Kidney (tissue), 22 donors: ENCODE measurements at places on chromosomes 6 and 20. TPM values are rescaled to one million over a fixed set of nuclear protein-coding genes. Genes with fewer than 3 reads are reported as not detected.

The MCCD1 gene
- 3.5 TPM for total RNA-seq

DNA sequence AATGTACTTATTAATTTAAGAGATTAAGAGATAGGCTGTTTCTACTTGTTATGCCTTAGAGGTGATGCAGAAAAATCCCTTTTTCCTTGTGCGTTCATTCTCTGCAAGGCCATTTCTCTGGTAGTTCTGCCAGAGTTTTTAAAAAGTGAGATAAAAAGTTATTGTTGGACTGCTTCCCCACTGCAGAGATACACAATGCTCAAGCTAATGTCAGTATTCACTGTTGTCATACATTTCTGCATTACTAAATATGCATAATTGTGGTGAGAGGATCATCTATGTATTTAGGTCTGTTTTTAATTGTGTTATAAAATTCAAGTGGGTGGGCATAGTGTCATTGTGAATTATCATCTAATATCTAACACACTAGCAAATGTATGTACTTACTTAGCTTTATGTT is 600.4 kb downstream of the HTR1B start:
- DNase-seq = no peak

- no peak for DNase-seq
These were observed 34.5 kb downstream of the BMP7 start for GRCh38 chr20:57231951-57232428.

DNA sequence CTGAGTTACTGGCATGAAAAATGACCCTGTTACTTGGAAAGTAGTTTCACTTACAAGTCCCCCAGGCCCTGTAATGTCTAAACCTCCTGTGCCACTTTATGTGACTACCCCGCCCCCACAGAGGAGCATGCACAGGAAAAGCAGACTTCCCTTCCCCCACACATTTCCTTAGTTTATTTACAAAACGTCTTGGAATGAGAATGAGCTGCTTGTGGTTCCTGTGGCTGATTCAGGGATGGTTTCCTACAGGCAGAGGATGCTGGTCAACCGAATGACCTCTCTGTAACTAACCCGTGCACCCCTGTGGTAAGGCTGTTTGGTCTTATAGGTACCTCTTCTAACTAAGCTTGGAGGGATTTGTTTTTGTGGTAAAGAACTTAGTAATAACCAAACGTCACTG is 28.5 kb downstream of the RSPO3 start:
- DNase-seq = peak; percentile 82

GRCh38 chr6:22363166-22363713 is 66.4 kb upstream of the PRL start:
- no peak for DNase-seq

GRCh38 chr6:106746652-106747051 is 117.3 kb downstream of the QRSL1 start:
- DNase-seq = no peak

The FNDC1 gene
- total RNA-seq = 1.3 TPM

DNA sequence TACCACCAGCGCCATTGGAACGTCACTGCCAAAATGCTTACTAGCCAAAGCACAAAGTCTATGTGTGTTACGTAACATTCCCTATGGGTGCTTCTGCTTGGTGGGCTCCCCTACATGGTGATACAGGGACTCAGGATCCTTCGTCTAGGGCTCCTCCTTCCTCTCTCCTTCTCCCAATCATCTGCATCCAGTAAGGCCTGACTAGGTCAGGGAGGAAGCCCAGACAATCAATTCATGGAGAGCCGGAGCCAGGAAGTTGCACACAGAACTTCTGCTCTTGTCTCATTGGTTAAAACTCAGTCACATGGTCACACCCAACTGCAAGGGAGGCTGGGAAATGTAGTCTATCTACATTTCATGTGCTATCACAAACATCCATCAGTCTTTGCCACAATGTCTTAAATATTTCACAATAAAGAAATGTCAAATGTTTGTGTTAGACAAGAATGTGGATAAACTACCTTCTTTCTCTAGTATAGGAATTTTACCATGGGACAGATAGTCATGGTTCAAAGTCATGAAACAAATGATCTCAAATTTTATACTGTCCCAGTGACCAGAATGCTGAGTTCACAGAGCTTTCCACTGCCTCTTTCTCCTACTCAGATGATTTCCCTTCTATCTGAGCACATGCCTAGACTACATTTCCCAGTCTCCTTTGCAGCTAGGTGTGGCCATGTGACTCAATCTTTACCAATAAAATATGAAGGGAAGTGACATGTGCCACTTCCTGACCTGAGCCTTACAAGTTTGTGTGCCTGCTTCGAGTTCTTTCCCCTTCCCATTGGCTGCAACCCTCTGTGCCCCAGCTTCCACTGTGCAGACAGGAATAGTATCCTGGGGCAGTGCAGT is 9.3 kb upstream of the KCNK15 start:
- peak; percentile 42 for DNase-seq

The PRDM13 gene
- not detected for total RNA-seq

The THBD gene
- 48.1 TPM for total RNA-seq

DNA sequence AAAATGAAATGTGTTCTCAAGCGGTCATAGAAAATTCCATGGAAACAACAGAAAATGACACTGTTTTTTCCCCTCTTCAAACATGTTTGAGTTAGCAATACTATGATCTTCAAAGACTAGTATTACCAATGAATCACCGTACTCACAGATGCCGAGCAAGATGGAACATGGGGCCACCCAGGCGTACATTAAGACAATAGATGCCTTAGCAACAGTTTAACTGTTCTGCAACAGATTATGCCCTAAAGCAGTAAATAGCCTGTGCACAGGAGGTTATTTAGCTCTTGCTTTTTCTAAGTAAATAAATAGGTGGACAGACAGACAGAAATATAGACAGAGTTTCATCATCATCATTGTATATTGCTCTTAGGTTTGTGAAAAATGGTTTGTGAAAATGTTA is 284.0 kb upstream of the DEFB112 start:
- no peak for DNase-seq

The EGFL8 gene
- 18.3 TPM for total RNA-seq

DNA sequence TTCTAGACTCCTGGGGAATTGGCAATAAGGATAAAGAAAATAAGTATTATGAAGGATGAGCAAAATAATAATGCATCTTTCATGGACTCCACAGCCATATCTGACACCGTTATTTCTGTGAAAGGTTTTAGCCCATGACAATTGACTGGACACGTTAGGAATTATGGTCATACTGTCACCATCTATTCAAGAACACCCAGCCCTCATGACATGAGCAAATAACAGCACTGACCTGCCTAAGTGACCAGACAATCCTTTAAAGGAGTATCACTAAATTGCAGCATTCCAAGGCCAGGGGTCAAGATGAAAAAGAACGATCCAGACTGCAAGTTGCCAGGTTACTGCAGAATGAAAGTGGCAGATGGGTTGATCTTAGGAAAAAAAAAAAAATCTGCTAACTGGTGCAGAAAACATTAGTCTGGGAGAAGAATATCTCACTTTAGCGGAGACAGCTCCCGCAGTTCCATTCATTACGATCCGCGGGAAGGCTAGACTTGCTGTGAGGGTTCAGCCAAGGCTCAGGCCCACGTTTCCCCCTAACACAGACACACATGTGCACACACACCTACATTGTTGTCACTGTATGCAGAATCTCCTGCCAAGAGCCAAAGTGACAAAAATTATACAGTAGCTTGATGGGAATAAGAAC is 237.7 kb upstream of the AGPAT4 start:
- no peak for DNase-seq

GRCh38 chr6:24223115-24223919 is 97.3 kb downstream of the NRSN1 start:
- DNase-seq = no peak

DNA sequence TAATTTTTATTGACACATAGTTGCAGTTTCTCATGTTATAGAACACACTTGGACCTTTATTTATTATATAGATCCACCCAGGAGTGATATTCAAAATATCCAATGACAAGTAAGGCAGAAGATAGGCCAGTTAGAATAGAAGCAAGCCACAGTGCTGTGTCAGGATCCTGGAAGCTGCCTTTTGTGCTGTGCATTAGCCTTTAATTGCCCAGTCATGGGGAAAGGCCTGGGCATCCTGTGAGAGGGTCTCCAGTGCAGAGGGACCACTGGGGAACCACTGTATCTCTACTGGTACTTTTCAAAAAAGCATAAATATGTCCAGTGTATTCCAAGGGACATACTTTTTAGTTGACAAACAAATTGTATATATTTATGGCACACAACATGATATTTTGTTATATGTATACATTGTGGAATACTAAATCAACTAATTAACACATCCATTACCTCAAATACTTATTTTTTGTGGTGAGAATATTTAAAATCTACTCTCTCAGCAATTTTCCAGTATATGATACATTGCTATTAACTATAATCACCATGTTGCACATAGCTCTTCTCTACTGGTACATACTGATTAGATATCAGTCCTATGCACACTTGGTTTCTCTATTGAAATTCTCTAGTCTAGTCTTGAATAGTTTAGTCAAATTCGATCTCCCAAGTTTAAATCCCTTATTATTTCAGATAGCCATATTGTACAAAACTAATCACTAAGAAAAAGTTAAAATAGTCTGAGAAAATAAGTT is 59.5 kb downstream of the CDC40 start:
- DNase-seq = no peak

DNA sequence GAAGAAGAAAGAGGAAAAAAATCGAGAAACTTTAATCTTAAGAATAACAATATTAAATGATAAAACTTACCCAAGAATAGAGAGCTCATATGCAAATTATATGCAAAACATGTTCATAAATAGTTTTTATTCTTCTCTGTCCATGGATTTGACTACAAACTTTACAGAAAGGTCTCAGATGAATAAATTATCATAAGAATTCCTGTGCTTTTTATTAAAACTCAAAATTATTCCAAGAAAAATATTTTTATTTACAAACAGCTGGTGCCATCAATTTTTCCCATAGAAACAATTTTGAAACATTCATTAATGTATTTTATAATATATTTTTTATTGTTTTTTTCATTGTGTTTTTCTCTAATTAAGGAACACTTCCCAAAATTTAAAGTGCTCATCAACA is 12.1 kb downstream of the MYB start:
- no peak for DNase-seq

DNA sequence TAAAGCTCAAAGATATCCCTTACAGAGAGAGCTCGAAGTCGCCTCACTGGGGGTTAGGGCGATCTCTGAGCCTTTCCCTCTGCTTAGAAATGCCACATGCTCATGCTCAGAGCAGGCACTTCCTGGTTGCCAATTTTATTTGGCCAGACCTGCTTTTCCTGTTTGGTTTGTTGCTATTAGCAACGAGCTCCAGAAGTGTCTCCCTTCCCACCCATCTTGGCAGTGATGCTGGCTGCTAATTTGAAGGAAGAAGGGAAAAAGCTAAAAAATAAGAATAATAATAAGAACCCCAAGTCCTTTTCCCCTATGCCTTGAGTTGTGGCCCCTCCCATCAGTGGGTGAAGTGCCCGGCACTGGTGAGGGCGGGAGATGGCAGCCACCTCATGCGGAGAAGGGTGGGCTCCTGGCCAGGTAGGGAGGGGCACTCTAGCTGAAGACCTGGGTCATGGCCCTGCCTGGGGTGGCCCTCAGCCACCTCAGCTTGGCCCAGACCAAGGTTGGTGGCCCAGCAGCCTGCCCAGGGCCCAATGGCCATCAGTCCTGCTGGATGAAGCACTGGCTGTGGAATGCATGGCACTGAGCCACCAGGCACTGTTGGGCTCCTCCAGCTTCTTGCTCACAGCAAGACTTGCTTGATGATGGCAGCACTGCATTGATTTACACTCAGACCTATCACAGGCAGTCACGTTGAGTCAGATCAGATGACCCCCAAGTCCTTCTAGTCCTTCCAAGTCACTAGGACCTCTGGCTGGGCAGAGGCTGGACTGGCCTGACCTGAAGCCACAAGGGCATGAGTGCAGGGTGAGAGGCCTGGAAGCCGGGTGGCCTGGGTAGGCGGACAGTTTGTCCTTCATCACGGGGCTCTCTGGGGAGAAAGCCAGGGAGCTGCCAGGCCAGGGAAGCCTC is 79.0 kb downstream of the SYNJ2 start:
- peak; percentile 95 for DNase-seq

- no peak for DNase-seq
These were observed 580.7 kb downstream of the MAFB start for GRCh38 chr20:40108321-40108720.

DNA sequence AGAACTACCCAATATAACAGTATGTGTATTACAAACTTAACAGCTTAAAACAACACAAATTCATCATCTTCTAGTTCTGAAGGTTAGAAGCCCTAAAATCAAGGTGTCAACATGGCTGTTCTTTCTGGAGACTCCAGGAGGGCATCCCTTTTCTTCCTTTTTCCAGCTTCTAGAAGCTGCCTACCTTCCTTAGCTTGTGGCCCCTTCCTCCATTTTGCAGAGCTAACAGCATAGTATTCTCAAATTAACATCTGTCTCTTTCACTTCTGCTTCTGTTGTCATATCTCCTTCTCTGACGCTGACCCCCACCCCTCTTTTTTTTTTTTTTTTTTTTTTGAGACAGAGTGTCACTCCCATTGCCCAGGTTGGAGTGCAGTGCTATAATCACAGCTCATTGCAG is 52.8 kb upstream of the AKIRIN2 start:
- DNase-seq = no peak

- no peak for DNase-seq
These were observed 12.8 kb upstream of the MANBAL start for GRCh38 chr20:37276494-37277252.

- no peak for DNase-seq
These were observed 252.1 kb downstream of the FARS2 start for GRCh38 chr6:5513408-5513807.

- DNase-seq = peak; percentile 79
These were observed 1.1 kb downstream of the MGME1 start for GRCh38 chr20:17969884-17970409.

GRCh38 chr20:6122111-6122872 is 538 bp downstream of the FERMT1 start:
- DNase-seq = peak; percentile 18

DNA sequence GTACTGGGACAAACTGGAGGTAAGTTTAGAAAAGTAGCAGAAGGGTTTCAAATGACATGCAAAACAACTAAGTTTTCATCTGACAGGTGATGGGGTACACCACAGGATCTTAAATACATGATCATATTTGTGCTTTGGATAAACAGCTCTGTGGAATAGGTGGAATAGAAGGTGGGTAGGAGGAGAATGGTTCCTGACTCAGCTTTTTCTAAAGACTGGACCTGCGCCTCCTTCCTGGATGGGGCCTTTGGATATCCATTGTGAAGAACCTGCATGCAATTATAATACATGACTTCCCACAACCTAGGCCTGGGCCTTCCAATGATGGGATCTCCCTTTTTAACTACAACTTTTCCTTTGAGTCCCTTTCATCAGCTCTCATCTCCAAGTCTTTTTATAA is 145.9 kb downstream of the AHI1 start:
- DNase-seq = no peak

GRCh38 chr20:46939031-46939965 is 44.7 kb downstream of the EYA2 start:
- DNase-seq = no peak

The PRRT1 gene
- total RNA-seq = 2.4 TPM
